ENCODE measurements at places on chromosomes 2 and 18.
A peak's percentile ranks its signal among the peaks of the same experiment; 100 is the strongest.

DNA sequence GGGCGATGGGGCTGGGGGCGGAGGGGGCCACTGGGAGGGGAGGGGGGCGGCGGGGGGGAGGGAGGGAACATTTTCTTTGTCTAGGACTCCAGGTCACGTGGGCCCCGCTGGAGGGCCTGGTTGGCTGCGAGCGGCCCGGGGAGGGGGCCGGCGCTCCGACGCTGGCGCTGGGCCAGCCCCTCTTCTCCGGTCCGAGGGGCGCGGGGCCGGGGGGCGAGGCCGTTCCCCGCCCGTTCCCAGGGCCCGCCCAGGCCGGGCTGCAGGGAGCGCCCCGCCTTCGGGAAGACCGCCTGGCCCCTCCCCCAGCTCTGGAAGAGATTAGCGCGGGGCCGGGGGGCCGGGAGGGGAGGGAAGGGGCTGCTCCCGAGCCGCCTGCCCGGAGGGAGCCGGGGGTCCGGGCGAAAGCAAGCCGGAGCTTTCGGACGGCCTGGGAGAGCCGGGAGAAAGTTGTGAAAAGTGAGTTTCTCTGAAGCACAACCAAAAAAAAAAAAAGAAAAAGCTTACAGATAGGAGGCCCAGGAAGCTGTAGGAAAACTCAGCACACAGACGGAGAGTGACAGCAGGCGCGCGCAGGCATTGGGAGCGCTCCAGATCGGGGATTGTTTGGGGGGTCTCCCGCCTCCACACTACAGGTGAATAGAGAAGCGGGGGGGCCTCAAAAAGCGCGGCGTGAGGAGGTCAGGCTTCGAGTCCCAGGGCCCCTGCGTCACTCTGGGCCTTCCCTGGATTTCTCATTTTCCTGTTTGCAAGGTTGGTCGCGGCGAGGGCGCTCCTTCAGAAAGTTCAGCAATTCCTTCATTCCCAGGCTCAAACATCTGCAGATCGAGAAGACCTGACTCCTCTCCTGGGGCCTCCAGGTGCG, 84.1 kb upstream of the POMC start:
- peak; percentile 37 for DNase-seq

DNA sequence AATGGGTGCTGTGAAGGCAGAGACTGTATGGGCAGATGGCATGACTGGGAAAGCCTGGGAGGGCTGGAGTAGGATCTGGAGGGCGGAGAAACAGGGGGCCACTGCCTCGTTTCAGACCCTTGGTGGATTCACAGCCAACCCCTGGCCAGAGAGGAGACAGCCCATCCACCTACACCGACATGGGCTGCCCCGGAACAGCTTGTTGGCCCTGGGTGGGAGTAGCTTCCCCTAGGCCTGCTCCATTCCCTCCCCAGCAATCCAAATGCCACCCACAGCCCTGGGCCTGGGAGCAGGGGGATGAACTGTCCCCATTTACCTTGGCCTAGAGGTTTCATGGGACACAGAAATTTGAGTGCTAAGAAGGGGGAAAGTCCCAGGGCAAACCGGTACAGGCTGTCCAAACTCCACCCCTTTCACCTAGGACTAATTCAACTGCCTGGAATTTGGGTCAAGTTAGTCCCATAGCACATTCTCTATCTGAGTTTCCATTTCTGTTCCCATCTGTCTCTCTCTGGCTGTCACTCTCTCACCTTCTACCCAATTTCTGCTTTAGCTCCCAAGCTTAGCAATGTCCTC, 37.0 kb downstream of the LBH start:
- no peak for DNase-seq

- DNase-seq = peak; percentile 32
Measured at GRCh38 chr18:5393779-5394178, 98.3 kb upstream of the ZBTB14 start.

DNA sequence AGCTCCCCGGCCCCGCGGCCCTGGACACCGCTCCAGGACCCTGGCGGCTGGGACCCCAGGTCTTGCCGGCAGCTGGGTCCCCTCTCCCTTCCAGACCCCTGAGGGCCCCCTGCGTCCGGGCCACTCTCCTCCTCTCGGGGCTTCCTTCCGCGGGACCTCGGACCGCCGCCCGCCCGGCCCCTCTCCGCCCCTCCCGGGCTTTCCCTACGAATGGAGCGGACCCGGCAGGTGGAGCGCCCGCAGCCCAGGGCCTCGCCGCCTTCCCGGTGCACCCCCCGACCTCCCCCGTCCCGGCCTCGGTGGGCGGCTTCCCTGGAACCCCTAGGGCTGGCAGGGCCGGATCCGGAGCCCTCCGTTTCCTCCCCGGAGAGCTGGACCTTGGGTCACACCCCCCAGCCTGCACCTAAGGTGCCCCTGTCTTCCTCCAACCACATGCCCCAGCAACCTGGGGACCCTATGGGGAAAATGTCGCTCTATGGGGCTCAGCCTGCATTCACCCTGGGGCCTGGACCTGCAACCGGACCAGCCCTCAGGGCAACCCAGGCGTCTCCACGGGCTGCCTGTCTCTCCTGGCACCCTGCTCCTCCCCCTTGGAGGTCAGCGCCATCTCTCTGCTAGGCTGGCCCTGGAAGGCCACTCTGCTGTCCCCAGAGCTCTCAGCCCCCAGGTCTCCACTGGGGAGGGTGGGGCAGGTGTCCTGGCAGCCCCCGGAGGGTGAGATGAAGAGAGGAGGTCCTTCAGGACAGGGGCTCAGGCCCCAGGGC, 730 bp downstream of the B3GNT7 start:
- DNase-seq = no peak

DNA sequence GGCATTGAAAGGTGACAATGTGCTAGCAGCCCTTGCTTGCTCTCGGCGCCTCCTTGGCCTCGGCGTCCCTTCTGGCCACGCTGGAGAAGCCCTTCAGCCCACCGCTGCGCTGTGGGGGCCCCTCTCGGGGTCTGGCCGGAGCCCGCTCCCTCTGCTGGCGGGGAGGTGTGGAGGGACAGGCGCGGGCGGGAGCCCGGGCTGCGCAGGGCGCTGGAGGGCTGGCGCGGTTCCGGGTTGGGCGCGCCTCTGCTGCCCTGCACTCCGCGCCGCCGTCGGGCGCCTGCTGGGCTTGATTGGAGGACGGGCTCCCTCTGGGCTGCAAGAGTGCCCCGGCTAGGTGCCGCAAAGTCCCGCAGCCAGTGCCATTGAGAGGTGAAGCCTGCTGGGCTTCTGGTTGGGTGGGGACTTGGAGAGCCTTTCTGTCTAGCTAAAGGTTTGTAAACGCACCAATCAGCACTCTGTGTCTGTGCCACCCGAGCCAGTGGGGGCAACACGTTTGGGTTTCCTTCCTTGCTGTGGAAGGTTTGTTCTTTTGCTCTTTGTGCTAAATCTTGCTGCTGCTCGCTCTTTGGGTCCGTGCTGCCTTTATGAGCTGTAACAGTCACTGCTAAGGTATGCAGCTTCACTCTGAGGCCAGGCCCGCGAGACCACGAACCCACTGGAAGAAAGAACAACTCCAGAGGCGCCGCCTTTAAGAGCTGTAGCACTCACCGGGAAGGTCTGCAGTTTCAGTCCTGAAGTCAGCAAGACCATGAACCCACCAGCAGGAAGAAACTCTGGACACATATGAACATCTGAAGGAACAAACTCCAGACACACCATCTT, 14.8 kb upstream of the IMP4 start:
- DNase-seq = peak; percentile 56

- no peak for DNase-seq
Measured at GRCh38 chr2:168901003-168901402, at the start of gene G6PC2. TSS of gene G6PC2 (plus strand) at chr2:168901291. CDS start at chr2:168901332, 41 bp downstream.

GRCh38 chr2:101704816-101705578, 7.5 kb downstream of the MAP4K4 start:
- peak; percentile 50 for DNase-seq

GRCh38 chr2:160492401-160493226, 993 bp downstream of the RBMS1 start:
- DNase-seq = peak; percentile 71

- no peak for DNase-seq
Measured at GRCh38 chr18:24877066-24877465, 416.6 kb downstream of the HRH4 start.

DNA sequence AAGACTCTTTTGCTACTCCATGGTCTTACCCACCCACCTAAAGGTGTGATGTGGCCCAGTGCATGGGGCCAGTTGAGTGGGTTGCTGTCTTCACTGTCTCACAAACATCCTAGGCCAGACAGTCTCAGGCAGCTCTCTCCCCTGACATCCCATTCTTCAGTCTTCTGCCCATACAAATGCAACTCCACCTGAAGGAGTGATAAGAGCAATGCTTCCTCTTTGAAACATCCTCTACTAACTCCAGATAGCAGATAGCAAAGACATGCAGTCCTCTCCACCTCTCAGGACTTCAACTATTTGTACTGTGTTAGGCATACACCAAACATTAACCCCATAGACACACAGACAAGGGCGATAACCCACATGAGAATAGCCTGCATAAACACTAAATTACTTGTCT, 71.3 kb downstream of the MTHFD2 start:
- DNase-seq = no peak

DNA sequence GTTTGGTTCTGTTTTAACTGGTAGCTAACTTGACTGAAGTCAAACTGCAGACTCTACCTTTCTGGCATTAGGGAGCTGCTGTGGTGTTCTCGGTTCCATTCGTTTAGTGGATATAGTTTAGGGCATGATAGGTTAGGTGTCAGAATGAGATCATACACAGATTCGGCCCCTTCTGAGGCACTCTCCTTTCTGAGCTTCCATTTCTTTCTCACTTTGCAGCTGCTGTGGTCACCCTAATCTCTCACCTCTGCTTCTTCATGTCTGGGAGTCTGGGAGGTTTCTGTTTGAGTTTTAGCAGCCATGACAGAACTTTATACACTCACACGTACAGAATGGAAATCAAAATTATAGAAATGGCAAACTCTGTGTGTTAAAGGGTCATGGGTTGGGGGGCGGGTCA, 122.8 kb downstream of the ATP9B start:
- no peak for DNase-seq

GRCh38 chr2:175154661-175155082, 13.3 kb downstream of the ATF2 start:
- peak; percentile 69 for DNase-seq

- DNase-seq = no peak
Measured at GRCh38 chr18:13437796-13438506, 219.4 kb downstream of the LDLRAD4 start.
